ENCODE measurements at places on chromosomes 6 and 20.

DNA sequence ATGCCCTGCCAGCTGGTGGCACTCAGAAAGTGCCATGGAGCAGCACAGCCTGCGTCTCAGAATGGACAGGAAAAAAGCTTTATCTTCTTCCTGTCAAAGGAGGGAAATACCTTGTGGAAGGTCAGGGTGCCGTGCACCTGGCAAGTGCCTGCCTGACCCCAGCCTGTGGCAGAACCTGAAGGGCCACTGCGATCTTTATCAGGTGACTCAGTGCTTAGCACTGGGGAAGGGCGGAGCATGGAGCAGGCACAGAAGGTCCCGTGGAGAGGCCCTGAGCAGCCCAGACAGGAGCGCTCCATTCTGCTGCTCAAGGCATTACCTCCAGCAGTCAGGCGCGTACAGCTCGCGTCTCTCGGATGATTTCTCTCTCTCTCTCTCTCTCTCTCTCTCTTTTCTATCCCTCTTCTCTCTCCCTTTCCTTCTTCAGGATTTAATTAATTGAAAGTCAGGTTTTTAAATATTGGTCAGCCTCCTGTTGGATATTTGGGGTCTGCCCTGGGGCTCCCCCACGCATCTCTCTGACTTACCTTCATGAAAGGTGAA, 31.7 kb downstream of the FOXC1 start:
- no peak for DNase-seq

DNA sequence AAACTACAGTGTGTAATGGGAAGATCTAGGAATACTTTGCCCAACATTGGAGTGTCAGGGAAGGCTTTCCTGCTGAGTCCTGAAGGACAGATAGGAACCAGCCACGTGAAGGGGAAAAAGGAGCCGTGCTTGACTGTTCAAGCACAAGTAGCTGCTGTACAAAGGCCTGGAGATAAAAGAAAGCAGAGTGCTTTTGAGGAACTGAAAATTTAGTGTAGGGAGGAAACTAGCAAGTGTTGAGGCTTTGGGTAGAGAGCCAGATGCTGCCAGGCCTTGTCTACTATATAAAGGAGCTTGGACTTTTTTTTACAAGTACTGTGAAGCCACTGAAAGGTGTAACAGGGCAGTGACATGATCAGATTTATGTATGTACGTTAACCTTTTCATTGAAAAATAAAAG, 39.0 kb downstream of the DSE start:
- DNase-seq, result no peak

DNA sequence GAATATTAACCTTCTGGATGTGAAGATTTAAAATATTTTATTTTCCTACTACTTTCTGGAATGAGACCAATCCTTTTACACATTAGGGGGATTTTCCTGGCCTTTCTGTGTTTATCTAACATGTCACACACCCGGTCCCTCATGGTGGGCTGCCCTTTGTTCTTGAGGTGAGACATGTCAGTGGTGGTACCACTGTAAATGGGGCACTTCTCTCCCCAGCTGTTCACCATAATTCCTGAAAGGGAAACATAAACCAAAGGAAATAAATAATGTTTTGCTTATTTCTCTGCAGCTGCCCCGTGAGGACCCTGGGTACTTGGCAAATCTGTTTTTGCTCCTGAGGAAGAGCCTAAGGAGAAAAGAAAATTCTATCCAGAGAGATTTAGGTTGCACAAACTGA, 41.1 kb downstream of the GRIK2 start:
- DNase-seq, result no peak

- no peak for DNase-seq
Observed at GRCh38 chr20:56173438-56173837, 75.1 kb upstream of the MC3R start.

GRCh38 chr20:58715801-58716475, 23.3 kb downstream of the NPEPL1 start:
- no peak for DNase-seq

GRCh38 chr6:45712786-45713185, 302.9 kb downstream of the CLIC5 start:
- no peak for DNase-seq

- no peak for DNase-seq
Observed at GRCh38 chr20:61930776-61931475, 134.8 kb downstream of the TAF4 start.

- no peak for DNase-seq
Observed at GRCh38 chr6:89618026-89618425, 20.5 kb downstream of the LYRM2 start.
